Left renal cortex interstitium (tissue), 4 donors: ENCODE measurements at places on chromosomes 16 and 17.

- no peak for DNase-seq
These were observed at the start of gene KRT17 for GRCh38 chr17:41624208-41625101. TSS of gene KRT17 (minus strand) at chr17:41624575. CDS start at chr17:41624509, 66 bp downstream.

DNA sequence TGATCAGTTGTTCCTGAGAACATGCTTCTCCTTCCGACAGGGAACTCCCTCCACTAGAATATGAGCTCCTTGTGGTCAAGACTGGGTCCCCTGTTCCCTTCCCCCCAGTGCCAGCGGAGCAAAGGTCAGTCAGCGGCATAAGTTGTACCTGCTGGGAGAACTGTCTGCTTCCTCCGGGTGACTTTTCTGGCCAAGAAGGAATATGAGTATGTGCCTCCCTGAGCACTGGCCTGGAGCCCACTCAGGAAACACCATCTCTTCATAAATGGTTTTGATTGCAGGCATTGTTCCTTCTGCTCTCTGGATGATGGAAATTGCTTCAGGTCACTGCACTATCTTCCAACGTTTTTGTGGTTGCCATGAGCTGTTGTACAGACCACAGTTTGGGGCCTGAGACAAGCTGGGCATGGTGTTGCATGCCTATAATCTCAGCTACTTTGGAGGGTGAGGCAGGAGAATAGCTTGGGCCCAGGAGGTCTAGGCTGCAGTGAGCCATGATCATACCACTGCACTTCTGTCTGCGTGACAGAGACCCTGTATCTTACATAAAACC, 2.9 kb upstream of the P4HB start:
- DNase-seq = no peak

GRCh38 chr16:65313936-65314626, 192.2 kb upstream of the CDH11 start:
- DNase-seq = no peak

DNA sequence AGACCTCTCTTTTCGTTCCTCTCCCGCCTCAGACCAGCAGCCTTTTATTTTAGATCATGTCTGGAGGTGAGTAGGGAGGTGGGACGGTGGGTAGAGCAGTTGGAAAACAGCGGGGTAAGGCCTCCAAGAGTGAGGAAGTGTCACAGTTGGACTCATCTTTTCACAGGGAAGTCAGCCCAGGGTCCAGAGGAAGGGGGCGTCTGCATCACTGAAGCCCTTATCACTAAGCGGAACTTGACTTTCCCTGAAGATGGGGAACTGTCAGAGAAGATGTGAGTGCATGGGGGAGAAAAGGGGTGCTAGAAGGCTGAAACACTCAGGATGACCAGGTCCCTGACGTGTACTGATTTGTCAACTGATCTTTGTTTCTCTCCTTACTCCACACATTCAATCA, 461 bp downstream of the LRRC46 start:
- DNase-seq = no peak

DNA sequence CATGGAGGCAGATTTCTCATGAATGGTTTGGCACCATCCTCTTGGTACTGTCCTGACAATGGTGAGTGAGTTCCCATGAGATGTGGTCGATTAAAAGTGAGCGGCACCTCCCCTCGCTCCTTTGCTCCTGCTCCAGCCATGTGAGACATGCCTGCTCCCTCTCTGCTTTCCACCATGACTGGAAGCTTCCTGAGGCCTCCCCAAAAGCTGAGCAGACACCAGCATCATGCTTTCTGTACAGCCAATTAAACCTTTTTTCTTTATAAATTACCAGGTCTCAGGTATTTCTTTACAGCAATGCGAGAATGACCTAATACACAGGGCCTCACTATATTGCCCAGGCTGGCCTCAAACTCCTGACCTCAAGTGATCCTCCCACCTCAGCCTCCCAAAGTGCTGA, 12.1 kb downstream of the ZNF500 start:
- DNase-seq = no peak

DNA sequence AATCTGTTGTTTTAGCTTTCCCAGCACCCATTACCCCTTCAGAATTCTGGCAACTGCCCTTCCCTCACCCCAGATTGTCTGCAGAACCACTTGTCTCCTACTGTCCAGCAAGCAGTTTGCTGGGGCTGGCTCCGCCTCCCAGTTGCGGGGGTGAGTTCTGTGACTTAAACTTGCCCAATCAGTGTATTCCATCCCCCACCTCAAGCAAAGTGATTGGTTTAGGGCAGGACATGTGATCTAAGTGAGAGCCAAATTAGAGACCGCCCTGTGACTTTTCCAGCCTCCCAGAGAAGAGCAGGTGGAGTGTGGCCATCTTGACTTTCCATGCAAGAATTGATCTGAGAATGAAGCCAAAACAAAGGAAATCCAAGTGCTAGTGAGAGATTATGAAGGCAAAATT, 22.7 kb upstream of the SRCIN1 start:
- no peak for DNase-seq

GRCh38 chr17:68600931-68601564, at the start of gene FAM20A:
TSS of gene FAM20A (minus strand) at chr17:68601367. CDS start at chr17:68600666, 701 bp downstream.
- no peak for DNase-seq

GRCh38 chr17:58621174-58621573, 70.7 kb downstream of the TEX14 start:
- DNase-seq = no peak

- no peak for DNase-seq
These were observed 30.6 kb downstream of the XYLT1 start for GRCh38 chr16:17440131-17440530.

DNA sequence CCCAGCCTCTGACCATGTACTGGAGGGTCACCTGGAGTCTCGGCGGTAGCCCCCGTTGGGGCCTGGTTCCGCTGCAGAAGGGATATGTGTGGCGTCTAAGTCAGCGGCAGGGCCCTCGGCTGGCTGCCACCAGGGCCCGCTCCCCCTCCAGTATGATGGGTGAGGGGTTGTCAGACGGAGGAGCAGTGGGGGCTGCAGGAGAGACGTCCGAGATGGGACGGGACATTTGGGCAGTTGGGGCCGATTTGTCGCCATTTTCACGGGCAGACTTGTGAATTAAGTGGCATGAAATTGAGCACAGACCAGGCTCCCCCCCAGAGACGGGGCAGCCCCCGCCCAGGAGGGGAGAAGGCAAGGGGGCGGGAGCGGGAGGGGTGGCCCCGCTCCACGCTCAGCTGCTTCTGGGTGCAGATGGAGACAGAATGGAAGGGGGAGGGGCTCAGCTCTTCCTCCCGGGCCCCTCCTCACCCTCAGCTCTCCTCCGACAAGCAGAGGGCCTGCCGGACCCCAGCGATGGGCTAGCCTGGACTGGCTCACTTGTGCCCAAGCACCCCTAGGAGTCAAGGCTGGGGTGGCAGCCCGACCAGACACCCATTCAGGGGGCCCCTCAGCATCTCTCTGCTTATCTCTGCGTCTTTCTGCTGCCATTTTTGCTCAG, 52.7 kb upstream of the LHX1 start:
- no peak for DNase-seq

DNA sequence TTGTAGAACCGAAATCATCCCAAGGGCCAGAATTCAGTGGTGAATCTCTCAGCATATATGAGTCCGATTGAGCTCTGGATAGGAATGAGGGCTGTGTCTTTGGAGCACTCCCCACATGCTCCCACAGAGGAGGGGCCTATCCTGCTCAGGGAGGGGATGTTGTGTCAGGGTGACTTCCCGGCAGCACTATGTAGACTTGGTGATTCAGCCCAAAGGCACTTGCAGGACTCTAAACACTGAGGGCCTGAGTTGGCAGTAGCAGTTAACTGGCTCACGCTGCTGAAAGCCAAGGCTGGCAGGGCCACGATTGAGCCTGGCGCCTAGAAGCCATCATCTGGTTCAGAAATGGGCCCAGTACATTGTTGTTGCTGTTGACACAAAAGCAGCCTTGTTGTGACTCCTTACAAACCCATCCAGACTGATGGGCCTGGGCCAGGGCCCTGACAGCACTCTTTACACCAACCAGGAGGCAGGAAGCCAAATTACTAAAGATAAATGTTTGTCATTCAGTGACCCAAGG, 31.9 kb downstream of the NMT1 start:
- no peak for DNase-seq

DNA sequence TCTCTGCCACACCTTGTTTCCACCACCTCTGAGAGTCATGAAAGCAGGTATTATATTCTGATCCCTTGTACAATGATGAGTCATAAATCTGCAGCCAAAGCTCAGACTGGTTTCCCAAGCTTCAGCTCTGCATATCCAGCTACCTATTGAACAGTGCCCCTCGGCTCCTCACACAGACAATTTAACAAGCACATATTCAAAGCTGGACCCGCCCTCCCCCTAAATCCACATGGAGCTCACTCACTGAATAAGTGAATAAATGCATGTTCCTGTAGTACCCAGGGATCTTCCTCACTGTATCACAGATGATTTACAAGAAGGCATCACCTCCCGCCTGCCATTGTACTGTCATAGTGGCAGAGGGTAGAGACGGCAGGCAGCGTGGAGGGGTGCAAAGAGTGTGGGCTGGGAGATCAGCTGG, 516.4 kb downstream of the GRIN2A start:
- DNase-seq = no peak

GRCh38 chr17:50926523-50926922, 60.4 kb upstream of the TOB1 start:
- DNase-seq = no peak

- no peak for DNase-seq
These were observed 27.9 kb upstream of the ATP2C2 start for GRCh38 chr16:84340325-84341040.

GRCh38 chr16:67953641-67954375, 9.9 kb upstream of the LCAT start:
- DNase-seq = no peak

- no peak for DNase-seq
These were observed 58.5 kb upstream of the CREBBP start for GRCh38 chr16:3938843-3939624.

DNA sequence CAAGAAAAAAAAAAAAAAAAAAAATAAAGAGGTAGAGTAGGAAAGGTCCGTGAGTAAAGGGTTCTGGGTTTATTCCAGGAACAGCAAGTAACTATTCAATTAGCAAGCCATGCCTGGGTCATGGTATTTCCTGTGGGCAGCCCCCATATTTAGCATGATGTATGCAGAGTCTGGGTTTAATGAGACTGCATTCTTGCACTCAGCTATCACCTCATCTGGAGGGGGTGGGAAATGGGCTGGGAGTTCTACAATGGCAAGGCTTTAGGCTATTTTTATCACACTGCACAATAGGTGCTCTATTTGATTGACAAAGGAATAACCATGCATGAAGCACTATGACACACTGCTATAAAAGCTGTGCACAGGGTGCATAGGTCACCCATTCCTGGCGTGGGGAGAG, 104.0 kb upstream of the CCL2 start:
- no peak for DNase-seq

- no peak for DNase-seq
These were observed 5.7 kb downstream of the ENO3 start for GRCh38 chr17:4956493-4957061.

GRCh38 chr16:66622863-66623262, 18.4 kb downstream of the CMTM3 start:
- DNase-seq = no peak

DNA sequence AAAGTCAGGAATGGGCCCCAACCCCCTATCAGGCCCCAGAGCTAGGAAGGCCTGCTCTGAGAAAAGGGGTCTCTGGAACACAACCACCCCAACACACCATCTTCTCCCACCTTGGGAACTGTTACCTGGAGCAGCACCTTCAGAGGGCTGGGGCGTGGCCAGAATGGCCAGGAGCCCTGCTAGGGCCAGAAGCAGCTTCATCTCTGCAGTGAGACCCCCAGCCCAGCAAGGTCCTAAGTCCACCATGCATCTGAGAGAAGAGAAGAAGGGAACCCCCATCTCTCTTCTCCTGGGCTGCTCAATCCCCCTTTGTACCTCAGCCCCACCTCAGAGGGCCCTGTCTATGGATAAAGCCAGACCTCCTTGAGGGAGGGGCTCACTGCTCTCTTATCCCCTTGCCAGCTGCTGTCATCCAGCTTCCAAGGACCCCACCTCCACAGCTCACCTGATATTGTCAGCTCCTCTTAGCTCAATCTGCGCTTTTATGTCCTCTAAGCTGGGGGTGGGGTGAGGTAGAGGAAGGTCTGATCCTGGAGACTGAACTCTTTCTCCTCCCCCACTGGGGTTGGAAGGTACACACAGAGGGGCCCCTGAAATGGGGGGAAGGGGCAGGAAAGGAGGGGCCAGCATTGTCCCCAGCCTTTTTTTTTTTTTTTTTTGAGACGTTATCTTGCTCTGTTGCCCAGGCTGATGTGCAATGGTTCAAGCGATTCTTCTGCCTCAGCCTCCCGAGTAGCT, at the start of gene MPO:
Gene MPO (minus strand): TSS at position 456 of the 738 bp plus-strand sequence. CDS start 177 bp downstream, at position 279.
- DNase-seq = no peak

DNA sequence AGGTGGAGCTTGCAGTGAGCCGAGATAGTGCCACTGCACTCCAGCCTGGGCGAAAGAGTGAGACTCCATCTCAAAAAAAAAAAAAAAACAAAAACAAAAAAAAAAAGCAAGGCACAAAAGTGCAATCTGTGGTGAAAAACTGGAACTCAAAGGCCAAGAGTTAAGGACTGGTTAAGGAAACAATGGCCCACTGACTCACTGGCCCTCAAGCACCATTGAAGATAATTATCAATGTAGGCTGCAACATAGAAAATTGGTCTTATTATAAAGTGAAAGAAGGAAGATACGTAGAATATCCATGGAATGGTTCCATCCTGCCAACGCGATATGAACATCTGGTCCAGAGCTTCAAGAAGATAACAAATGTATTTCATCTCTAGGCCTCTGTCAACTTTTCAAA, 444.2 kb downstream of the SOX9 start:
- no peak for DNase-seq

DNA sequence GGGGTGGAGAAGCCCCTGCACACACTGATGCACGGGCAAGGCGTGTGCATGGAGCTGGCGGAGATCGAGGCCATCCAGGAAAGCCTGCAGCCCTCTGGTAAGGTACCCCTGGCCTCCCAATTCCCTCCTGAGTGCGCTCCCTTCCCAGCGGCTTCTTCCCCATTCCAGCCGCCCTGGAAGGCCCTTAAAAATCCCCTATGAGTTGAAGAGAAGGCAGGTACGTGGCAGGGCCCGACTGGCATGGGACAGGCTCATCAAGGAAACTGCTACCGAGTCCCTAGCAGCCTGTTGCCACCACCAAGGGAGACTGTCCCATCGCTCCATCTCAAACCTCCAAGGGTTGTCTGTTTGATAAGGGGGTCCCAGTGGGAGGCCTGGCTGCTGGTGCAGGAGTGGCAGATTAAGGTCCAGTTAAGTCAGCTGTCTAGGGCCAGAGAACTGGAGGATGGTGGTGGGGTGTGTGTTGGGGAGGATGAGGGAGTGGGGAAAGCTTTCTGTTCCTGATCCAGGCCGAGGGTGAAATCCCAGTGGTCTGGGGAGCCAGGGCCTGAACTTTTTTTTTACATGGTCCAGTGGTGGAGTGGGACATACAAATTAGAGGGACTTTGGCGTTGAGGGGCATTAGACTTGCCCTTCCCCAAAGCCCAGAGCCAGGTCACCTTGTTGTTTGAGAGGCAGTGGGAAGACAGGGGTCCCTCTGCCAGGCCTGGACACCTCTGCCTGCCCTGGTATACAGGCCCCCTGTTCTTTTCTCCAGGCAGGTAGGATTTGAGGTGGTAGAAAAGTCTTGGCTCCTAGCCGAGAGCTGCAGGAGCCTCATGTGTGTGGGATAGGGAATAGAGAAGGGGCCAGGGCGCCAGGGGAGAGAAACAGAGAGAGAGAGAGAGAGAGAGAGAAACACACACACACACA, 994 bp downstream of the IGFBP4 start:
- no peak for DNase-seq
